ENCODE measurements at places on chromosomes 3 and 15. TPM values are rescaled to one million over a fixed set of nuclear protein-coding genes. Genes with fewer than 3 reads are reported as not detected.

DNA sequence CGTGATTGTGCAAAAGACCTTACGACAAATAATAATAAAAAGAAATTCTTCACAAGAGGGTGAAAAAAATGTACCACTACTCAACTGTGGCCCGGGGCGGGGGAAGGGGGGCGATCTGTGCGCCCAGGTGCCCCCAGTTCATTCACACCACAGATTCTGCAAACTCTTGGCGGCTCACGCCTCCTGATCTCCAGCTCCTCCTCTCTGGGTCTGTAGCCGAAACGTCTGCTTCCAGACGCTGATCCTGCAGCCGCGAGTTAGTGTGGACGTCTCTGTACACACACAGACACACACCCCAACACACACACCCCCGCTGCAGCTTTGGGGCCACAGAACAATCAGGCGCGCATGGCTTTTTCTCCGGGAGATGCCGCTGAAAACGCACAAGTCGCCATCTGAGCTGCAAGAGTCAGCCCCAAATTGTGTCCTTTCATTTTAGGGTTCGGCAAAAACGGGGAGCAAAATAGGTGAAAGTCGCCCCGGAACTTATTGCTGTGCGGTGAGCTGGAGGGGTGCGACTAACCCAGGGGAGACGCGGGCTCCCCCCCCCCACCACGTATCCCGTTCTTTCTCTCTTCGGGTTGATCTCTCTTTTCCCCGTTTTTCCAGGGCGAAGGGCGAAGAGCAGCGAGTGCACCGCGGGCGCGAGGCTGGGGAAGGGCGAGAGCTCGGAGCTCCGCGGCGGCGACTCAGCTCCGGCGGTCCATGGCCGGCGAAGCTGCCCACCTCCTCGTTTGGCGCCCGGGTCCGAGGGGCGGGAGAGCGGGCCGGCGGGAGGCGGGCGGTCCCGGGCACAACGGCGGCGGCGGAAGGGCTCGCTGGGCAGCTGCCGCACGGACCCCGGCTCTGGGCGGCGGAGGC, 505 bp upstream of the WNT5A start:
- peak; percentile 58 for DNase-seq

DNA sequence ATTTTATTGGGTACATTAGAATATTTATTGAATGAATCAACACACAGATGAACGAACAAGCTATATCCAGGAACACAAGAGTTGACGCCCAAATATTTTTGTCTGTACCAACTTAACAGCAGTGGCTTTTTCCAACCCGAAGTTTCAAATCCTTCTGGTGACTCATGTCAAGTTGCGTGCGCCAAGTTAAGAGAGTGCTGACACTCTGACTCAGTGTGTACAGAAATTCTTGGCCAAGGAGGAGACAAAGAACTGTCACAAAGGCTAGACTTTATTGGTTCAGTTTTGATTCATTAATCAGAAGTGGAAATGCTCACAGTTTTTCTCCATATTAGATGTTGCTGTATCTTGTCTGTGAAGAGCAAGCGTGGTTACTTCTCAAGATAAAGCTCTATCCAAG, 59.6 kb upstream of the TSC22D2 start:
- DNase-seq, result no peak

DNA sequence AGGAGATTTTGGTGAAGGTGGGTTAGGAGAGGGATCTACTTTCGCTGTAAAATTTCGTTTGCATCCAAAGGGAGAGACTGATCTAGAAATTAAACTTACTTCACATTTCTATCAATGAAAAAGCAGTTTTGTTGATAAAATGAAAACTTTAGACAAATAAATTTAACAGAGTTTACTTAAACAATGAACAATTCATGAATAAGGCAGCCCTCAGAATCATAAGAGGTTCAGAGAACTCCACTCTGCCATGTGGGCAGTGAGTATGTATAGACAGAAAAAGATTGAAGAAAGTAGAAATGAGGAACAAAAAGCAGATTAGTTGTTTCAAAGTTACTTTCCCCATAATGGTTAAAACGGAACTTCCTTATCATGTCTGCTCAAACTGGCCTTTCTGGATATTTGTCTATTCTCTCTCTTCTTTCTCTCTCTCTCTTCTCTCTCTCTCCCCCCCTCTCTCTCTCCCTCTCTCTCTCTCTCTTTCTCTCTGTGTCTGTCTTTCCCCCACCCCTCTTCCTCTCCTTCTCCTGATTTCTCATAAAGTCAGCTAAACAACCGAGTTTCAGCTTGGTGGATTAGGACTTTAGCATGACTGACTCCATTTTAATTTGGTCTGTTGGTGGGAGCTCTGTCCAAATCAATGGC, 248.9 kb downstream of the TJP1 start:
- no peak for DNase-seq

DNA sequence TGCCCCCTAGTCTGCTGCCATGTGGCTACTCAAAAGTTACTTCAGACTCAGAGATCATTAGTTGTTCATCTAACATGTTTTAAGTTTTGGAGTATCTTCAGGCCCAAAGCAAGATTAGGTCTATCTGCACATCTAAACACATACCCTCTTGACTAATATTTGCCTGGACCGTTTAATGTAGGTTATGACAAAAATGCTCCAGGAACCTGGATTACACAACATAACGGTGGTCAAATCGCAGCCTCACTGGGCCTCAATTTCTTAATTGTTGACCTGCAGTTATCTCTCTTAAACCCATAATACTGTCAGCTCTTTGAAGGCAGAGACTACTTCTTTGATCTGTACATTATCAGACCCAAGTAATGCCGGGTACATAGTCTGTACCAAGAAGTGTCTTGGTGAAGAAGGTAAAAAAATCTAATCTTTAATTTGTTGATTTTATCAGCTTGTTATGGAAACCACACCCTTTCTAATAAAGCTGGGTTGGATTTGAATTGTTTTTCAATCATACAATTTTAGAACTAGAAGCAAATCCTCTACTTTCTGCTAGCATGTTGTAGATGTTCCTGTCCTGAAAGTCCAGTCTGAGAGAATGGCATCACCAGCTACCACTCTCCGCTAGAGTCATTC, 3.6 kb downstream of the SNRK start:
- no peak for DNase-seq

DNA sequence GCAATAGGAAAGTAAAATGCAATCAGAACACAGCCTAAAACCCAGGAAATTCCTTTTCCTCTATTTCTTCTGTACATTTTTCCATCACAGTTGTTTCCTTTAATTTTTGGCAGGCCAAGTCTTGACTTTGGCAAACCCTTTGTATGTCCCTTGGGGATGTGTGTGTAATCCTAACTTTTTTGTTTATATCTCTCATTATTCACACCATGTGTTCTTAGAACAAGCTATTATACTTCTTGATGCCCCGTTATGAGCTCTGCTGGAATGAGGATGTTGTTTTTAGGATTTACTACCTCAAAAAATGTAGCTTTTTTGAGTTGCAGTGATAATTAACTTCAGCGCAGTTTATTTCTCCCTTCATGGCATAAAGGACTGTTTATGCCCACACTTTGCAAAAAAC, 123.4 kb downstream of the ABI3BP start:
- no peak for DNase-seq

GRCh38 chr3:66723231-66723630, 222.4 kb upstream of the LRIG1 start:
- DNase-seq, result no peak

GRCh38 chr3:194100856-194101390, 35.0 kb upstream of the HES1 start:
- no peak for DNase-seq

Gene PRSS50
- 0.13 TPM for total RNA-seq
